Small intestine (tissue), 16 donors: ENCODE measurements at places on chromosomes 2 and 18. TPM values are rescaled to one million over a fixed set of nuclear protein-coding genes. Genes with fewer than 3 reads are reported as not detected.
A peak's percentile ranks its signal among the peaks of the same experiment; 100 is the strongest.

- no peak overlapping the region for H3K27ac ChIP-seq
- no peak for DNase-seq
- H3K27me3 ChIP-seq, result no peaks in the 10 kb centered on the region
- H3K4me3 ChIP-seq, result no peak overlapping the region
These were observed 96.8 kb downstream of the SGPP2 start for GRCh38 chr2:222521099-222521498.

The WDR12 gene
- polyA plus RNA-seq, result 31.1 TPM

DNA sequence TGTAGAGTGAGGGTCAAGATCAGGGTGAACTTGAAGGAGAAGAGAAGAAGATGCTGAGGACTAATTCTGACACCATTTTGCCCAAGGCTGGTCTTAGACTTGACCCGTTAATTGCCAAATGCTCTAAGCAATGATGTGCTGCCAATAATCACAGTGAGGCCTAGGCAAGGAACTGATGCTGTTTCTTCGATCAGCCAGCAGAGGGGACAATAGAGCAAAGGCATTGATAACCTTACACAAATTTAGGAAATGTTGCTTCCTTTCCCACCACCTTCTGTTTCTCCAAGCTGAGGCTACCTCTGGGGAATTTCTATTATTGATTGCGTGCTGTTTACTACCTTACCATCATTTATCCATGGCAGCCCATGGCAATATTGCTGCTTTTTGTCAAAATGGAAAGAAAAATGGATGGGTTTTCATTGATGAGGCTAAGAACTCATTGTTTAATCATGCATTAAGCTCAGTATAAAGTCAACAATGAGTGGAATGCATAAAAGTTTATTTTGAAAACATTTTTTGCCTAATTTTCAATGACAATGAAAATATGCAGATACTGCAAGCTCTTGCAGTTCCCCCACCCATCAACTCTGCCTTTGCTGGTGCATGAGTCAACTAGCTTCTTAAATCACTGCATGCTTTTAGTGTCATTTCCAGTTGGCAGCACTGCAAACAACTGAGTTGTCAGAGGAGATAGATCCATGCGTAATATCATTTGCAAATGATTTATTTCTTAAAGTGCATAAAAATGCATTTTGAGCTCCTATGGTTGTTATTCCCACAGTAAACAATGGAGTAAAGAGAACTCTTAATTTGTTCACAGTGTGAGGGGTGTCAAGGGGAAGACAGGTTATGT lies 116.4 kb upstream of the NYAP2 start:
- DNase-seq, result peak; percentile 43
- no peaks in the 10 kb centered on the region for H3K36me3 ChIP-seq
- no peak overlapping the region for H3K27ac ChIP-seq
- H3K4me1 ChIP-seq, result no peaks in the 10 kb centered on the region

GRCh38 chr2:60957224-60957623 lies 60.3 kb upstream of the PEX13 start:
- H3K36me3 ChIP-seq, result peaks cover 9% of the 10 kb centered on the region
- H3K4me1 ChIP-seq, result no peaks in the 10 kb centered on the region
- no peak overlapping the region for H3K4me3 ChIP-seq

DNA sequence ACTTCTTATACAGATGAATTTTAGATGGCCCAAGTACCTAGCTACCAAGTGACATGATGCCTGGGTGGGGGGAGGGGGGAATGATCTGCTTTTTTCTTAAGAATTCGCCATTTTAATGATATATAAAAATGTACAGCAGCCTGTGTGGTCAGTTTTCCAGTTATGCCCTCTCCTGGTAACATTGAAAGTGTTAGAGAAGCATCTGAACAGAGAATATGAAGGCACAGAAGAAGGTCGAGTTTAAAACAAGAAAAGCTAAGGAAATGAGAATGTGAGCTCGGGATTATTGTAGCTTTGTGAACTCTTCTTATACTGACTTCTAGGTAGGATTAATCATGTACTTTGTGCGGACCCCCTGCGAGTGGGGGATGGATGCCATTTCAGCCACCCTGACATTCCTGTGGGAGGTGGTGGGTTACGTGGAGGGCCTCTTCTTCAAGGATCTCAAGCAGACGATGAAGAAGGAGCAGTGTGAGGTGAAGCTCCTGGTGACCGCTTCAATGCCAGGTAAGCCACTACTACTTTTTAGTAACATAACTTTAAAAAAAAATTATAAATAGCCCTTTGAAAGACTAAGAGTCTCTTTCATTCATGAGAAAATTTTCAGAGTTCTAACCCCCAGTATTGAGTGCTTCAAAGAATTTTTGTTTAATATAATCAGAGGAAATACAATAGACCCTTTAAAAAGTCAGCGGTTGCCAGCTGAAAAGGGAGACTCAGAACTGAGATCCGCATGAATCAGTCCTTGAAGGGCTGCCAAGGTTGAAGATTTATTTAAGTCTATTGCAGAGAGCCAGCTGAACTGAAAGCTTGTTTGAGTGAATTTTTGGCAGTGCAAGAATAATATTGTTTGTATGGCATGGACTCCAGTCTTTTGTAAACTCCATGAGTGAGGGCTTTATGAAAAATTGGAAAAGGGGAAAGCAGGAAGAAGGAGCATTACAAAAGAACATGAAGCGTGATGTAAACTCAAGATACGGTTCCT lies 68.6 kb upstream of the RPE start:
- H3K27ac ChIP-seq, result no peak overlapping the region
- no peaks in the 10 kb centered on the region for H3K36me3 ChIP-seq
- H3K27me3 ChIP-seq, result no peaks in the 10 kb centered on the region
- no peaks in the 10 kb centered on the region for H3K4me1 ChIP-seq

GRCh38 chr2:64820901-64821300 lies 167.2 kb upstream of the SERTAD2 start:
- peak overlapping the region; percentile 40 for H3K27ac ChIP-seq
- peaks cover 4% of the 10 kb centered on the region for H3K4me1 ChIP-seq
- no peak overlapping the region for H3K4me3 ChIP-seq
- H3K36me3 ChIP-seq, result no peaks in the 10 kb centered on the region
- DNase-seq, result no peak

DNA sequence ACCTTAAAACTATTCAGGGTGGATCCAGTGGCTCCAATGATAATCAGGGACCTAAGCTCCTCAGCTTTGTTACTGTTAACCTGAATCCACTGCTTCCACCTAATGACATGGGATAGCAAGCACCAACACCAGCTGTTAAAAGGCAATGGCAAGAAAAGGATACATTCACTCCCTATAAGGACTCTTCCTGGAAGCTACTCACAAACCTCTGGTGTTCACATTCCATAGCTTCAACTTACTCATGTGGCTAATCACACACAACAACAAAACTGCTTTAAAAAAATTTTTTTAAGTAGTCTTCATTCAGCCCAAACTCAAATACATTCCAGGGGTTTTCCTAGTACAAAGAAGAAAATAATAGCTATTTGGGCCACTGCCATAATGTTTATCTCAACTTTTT lies 24.5 kb downstream of the ROCK2 start:
- H3K4me3 ChIP-seq, result no peak overlapping the region
- no peaks in the 10 kb centered on the region for H3K4me1 ChIP-seq
- no peak for DNase-seq
- H3K36me3 ChIP-seq, result no peaks in the 10 kb centered on the region

DNA sequence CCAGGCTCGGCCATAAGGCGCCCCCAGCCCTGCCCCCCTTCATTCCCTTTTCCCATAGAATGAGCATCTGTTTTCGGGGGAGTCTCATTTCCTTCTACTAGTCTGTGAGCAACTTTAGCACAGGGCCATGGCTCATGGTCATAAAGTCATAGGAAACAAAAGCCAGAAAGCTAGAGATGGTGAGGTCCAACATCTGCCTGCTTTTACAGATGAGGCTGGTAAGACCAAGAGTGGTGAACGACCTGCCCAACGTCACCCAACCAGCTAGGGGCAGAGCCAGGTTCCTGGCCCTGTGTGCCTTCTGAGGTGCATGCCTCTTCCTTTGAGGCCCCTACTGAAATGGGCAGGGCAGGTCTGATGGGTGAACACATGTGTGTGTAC lies 212.7 kb downstream of the DYSF start:
- H3K36me3 ChIP-seq, result no peaks in the 10 kb centered on the region
- no peak for DNase-seq
- H3K4me3 ChIP-seq, result no peak overlapping the region
- H3K27ac ChIP-seq, result no peak overlapping the region
- H3K4me1 ChIP-seq, result no peaks in the 10 kb centered on the region
- H3K27me3 ChIP-seq, result no peaks in the 10 kb centered on the region

- no peaks in the 10 kb centered on the region for H3K4me1 ChIP-seq
- no peak for DNase-seq
- no peak overlapping the region for H3K4me3 ChIP-seq
- H3K36me3 ChIP-seq, result no peaks in the 10 kb centered on the region
- H3K27ac ChIP-seq, result no peak overlapping the region
These were observed 60.2 kb downstream of the VSNL1 start for GRCh38 chr2:17600556-17601204.

GRCh38 chr2:45283764-45284620 lies 274.7 kb upstream of the SIX2 start:
- no peaks in the 10 kb centered on the region for H3K36me3 ChIP-seq
- no peak for DNase-seq
- no peak overlapping the region for H3K27ac ChIP-seq
- no peak overlapping the region for H3K4me3 ChIP-seq

DNA sequence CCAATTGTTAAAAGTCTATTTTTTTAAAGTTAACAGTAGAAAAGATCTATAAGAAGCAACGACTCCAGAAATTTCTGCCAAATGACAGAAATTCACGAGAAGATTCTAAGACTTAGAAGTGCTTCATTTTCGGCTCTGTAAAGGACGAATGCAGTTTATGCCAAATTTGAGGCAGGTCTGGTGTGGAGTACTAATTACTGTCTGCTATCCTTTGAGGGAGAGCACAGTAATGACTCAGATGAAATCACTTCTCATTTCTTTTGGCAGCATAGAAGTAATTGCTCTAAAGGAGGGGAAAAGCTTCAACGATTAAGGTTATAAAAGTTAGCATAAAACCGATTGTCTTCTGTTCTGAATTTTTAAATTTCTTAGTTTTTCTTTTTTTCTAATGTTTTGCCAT lies 11.4 kb downstream of the G6PC2 start:
- H3K4me1 ChIP-seq, result no peaks in the 10 kb centered on the region
- H3K4me3 ChIP-seq, result no peak overlapping the region
- no peak for DNase-seq
- no peak overlapping the region for H3K27ac ChIP-seq

GRCh38 chr2:6418291-6418690 lies 447.4 kb downstream of the CMPK2 start:
- no peaks in the 10 kb centered on the region for H3K27me3 ChIP-seq
- no peaks in the 10 kb centered on the region for H3K4me1 ChIP-seq
- H3K36me3 ChIP-seq, result no peaks in the 10 kb centered on the region
- no peak overlapping the region for H3K27ac ChIP-seq
- no peak overlapping the region for H3K4me3 ChIP-seq
- no peak for DNase-seq

- no peaks in the 10 kb centered on the region for H3K27me3 ChIP-seq
- H3K4me3 ChIP-seq, result no peak overlapping the region
- H3K4me1 ChIP-seq, result no peaks in the 10 kb centered on the region
- DNase-seq, result peak; percentile 28
These were observed 347.5 kb downstream of the METTL4 start for GRCh38 chr18:2223849-2224248.

DNA sequence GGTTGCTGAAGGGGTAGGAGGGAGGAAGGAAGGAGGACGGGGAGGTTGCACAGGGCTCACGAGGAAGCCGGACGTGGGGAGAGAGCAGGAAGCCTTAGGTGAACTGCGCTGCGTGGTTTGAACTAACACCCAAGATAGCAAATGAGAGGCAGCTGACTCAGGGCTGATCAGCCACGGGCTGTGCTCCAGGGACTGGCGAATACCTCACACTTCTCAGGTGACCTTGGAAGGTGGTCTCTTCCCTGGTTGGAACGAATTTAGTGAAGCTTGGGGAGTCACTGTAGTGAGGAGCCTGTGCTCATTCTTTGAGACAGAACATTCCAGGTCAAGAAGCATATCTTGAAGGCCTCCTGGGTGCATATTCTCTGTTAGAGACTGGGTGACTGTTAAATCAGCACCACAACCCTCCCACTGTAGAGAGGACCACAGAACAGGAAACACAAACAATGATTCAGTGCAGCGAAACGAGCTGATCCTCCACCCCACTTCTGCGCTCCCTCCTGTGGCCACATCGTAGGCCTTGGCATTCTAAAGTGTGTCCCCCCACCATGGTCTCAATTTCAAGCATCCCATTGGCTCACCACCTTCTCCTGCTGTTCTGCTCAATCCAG lies 33.8 kb downstream of the TOGARAM2 start:
- no peaks in the 10 kb centered on the region for H3K36me3 ChIP-seq
- peak; percentile 58 for DNase-seq
- peaks cover 3% of the 10 kb centered on the region for H3K4me1 ChIP-seq
- H3K27me3 ChIP-seq, result no peaks in the 10 kb centered on the region

DNA sequence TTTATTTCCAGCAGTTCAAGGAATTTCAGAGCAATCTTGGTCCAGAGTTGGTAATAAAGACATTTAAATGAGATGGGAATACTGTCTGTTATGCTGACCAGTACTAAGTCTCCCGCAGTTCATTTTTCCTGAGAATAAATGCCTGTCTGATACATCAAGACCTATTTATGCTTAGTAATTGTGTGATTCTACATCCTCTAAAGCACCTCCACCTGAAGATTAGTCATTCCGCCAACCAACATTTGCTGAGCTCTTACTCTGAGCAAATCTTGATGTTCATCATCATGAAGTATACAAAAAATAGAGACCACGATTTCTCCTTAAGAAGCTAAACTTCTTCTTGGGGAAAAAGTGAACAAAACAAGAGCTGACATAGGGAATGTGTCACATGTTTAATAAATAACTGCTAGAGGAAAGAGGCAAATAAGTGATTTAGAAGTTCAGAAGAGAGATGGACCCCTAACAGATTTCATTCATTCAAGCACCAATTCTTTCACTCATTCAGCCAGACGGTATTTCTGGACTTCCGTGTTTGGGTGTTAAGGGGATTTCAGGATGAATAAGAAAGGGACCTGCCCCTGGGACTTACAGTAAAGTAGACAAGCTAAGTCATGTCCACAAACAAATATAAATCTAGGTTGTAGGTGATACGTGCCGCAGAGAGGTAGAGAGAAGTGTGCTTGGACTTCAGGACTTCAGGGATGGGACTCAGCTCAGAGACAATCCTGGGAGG lies 34.2 kb upstream of the PPP4R1 start:
- no peaks in the 10 kb centered on the region for H3K4me1 ChIP-seq
- H3K27me3 ChIP-seq, result no peaks in the 10 kb centered on the region
- DNase-seq, result no peak
- H3K27ac ChIP-seq, result no peak overlapping the region
- no peaks in the 10 kb centered on the region for H3K36me3 ChIP-seq

DNA sequence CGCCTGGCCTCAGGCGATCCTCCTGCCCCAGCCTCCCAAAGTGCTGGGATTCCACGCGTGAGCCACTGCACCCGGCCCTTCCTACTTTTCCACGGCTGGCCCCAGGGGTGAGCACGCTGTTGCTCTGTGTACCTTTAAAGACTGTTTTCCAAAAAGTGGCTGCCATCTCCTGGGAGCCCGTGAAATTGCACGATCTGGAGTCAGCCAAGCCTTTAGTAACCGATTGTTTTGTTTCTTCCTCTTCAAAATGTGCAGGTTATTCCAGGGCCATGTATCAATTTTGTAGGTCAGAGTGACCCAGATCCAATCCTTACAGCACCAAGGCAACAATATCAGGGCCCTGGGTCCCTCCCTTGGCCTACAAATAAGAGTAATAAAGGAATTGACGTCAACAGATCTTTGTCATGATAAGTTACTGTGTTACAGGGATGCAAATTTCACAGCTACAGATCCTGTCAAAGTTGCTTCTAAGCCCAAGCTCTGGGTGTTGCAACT lies 135.6 kb upstream of the ZNF236 start:
- DNase-seq, result peak; percentile 54
- no peak overlapping the region for H3K27ac ChIP-seq
- H3K27me3 ChIP-seq, result no peaks in the 10 kb centered on the region

The GPR45 gene
- polyA plus RNA-seq, result not detected

The EGR4 gene
- polyA plus RNA-seq, result 0.01 TPM
